ENCODE measurements at places on chromosomes 16 and 17.

- DNase-seq = no peak
These were observed 535.1 kb downstream of the CDH11 start for GRCh38 chr16:64586781-64587180.

GRCh38 chr16:35731341-35732040 lies 2272.1 kb downstream of the TP53TG3F start:
- DNase-seq = no peak

GRCh38 chr16:27639561-27640276 lies 89.8 kb downstream of the KATNIP start:
- no peak for DNase-seq

- no peak for DNase-seq
These were observed 56.3 kb upstream of the CDH11 start for GRCh38 chr16:65178151-65178550.

GRCh38 chr17:65027305-65027704 lies 29.2 kb downstream of the GNA13 start:
- peak; percentile 75 for DNase-seq

DNA sequence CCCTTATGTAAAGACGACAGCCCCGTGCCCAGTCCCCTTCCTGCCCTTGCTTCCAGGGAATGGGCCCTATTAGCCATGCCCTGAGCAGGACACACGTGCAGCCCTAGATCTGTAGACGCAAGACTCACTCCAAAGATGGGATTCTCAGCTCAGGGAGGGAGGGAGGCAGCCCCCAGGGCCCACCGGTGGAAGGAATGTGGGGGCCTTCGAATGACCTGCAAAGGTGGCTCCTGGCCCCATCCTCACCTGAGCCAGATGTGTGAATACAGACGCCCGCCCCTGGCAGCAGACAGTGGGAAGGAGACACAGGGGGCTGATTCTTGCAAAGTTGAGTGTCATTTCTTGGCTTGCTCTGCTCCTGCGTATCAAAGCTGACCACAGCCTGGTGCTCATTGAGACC lies 47.8 kb downstream of the LITAF start:
- no peak for DNase-seq

GRCh38 chr17:47695429-47696376 lies 1.7 kb downstream of the TBKBP1 start:
- DNase-seq = no peak

DNA sequence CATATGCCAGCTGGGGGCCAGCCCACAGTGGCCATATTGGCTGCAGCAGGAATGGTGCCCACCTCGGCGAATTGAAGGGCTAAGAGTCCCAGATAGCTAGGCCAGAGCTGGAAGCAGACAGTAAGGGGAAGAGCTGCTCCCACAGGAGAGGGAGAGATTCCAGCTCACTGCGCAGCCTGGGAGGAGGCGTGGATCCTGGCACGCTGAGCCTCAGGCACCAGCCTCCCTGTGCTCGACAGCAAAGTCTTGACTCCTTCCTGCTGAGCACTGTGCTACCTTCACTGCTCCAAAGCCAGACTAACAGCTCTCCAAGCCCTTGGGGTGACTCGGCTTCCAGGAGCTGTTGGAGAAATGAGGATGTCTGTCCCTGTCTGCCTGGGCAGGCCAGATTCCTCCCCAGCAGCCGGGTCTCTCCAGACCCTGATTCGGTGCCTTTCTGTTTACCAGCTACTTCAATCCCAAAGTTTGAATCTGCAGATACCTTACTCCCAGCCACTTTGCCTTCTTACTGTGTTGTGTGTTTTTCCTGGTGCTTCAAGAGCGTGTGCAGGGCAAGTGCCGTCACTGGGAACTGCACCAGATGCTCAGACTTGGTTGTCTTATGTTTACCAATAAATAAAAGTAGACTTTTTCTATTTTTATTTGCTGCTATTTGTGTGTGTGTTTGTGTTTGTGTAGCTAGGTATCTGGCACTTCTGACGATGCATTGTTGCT lies 9.1 kb downstream of the CBX2 start:
- DNase-seq = no peak

DNA sequence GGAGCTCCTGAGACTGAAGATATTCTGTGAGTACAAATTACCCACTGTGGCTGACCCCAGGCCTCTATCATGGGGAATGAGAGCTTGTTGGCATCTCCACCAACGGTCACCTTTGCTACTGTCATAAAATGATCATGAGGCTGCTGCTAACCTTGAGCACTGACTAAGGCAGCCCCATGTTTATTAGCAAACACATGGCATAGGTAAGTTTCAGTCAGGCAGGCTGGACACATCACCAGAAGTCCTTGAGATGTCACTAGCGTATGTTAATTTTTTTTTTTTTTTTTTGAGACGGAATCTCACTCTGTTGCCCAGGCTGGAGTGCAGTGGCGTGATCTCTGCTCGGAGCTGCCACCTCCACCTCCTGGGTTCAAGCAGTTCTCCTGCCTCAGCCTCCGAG lies 1.5 kb upstream of the GLG1 start:
- DNase-seq = no peak

DNA sequence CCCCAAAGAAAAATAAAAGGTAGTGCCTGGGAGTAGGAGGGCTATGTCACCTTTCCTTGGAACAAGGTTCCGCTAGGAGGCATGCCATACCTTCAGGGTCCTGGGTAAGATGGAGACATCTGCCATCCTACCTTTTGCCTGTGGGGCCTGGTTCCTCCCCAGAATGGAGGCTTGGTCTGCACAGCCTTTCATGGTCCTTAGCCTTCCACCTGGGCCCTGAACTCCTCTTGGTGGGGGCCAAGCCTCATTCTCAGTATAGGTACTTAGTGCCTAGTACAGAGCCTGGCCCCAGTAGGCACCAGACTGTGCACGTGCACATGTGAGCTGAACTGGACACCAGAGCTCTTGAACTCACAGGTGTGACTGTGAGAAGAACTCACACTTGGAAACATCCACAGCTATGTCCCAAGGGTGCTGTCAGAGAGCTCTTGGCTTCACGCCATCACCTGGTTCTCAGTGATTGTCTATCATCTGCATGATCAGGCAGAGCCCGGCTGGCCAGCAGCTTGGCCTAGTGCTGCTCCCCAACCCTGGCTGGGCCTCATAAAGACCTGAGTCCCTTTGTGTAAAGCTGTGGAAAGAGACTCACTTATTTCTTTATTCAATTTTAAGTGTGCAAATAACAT lies 143.2 kb downstream of the SOCS1 start:
- no peak for DNase-seq

- DNase-seq = no peak
These were observed 15.8 kb downstream of the MYL4 start for GRCh38 chr17:47224966-47225365.

- DNase-seq = no peak
These were observed 9.3 kb downstream of the C16orf78 start for GRCh38 chr16:49382916-49383315.

GRCh38 chr16:15792563-15792971 lies 64.3 kb downstream of the MYH11 start:
- no peak for DNase-seq

GRCh38 chr17:80703142-80703478 lies 158.5 kb downstream of the RPTOR start:
- DNase-seq = peak; percentile 48

DNA sequence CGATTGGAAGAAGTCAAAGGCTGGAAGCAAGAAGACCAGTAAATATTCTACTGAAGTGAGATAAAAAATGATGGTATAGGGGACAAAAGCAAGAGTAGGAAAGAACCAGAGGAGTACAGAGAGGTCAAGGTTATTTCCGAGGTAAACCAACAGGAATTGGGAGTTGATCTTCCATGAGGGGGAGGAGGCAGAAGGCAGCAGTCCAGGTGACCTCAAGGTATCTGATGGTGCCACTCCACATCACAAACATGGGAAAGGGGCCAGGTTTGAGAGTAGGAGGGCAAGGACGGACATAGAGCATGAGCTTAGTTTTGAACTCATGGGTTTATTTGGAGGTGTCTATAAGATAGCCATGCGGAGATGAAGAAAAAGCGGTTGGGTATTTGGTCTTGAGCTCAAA lies 79.4 kb upstream of the CDYL2 start:
- no peak for DNase-seq

DNA sequence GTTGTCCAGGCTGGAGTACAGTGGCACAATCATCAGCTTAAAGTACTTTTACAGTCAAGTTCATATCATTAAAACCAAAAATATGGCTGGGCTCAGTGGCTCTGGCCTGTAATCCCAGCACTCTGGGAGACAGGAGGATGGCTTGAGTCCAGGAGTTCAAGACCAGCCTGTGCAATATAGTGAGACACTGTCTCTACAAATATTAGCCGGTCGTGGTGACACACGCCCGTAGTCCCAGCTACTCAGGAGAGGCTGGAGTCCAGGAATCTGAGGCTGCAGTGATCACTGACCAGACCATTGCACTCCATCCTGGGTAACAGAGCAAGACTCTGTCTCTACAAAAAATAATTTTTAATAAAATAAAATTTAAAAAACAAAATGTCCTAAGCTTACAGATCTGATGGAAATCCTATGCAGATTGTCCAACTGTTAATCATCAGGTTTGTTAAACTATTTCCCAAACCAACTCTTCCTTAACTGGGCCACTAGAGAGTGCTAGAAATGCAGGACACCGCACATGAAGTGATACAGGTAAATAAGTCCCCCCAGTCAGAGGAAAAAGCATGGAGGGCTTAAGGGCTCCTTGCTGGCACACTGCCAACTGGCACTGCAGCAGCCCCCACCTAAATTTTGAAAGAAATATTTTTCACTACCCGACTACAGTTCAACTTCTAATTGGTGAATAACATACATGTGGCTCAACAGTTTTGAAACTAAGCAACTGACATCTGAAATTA lies 2.8 kb downstream of the USP22 start:
- peak; percentile 49 for DNase-seq

- DNase-seq = no peak
These were observed 37.7 kb downstream of the SCNN1B start for GRCh38 chr16:23339787-23340186.

DNA sequence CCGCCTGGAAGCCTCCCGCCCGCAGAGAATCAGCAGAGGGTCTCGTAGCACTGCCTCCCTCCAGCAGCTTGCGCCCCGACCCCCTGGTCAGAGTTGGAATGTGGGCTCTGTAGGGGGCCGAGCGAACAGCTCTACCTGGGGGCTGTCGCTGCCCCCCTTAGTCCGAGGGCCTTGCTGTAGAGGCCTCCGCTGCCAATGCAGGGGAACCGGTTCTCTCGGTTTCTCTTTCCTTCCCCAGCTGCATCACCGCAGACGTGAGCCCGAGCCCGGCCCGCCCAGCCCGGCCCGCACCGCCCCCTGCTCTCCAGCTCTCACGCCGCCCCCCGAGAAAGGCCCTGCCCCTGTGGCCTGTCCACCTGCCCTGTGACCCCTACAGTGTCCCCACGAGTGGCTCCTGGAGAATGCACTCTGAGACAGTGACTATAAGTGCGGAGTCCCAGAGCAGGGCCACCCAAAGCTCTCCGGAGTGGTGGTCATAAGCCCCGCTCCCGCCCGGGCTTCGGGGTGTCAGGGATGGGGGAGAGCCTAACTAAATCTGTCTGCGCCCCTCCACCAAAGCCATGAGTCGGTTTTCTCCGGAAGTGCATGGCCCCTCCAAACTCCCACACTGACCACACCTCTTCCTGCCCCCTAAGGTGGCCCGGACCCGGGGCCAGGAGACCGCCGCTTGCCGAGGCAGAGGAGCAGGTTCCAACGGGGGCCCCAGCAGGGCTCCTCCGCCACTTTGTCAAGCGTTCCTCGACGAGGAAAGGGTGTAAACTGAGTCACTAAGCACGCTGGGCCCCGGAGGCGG lies 1.7 kb downstream of the ARHGAP27 start:
- no peak for DNase-seq

Measured in CD4-positive, alpha-beta T cell treated with Interleukin-2 at 100 ng/mL for 4 hours (primary cell).